ENCODE measurements at places on chromosomes 7 and 10.
A peak's percentile ranks its signal among the peaks of the same experiment; 100 is the strongest.

GRCh38 chr10:1515780-1516491 lies 221.4 kb downstream of the ADARB2 start:
- no peak for DNase-seq

DNA sequence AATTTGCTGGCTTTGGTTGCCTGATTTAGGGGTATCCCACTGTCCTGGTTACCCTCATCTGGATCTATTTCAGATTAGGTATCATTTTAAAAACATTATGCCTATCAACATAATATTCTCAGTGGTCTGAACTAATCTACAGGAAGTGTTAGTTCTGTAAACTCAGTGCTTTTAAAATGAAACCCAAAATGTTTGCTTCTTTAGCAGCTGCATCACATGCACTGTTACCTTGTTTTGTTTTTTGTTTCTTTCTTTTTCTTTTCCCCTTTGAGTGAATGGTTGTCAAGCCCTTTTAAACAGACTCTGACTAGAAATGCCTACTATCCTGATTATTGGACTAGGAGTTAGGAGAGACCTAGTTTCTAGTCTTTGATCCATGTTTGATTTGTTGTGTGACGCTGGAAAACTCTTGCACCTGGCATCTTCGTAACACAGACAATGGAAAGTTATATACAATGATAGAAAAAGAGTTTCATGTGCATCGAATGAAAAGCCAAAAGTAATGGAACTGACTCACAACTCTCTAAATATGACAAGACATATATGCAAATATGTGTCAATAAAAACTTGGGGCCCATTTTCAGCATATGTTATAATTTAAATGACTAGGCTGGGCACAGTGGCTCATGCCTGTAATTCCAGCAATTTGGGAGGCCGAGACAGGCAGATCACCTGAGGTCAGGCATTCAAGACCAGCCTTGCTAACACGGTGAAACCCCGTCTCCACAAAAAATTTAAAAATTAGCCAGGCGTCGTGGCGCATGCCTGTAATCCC lies 52.3 kb upstream of the STRIP2 start:
- DNase-seq: no peak

GRCh38 chr10:69468751-69469089 lies 17.5 kb downstream of the TSPAN15 start:
- no peak for DNase-seq

GRCh38 chr7:102095321-102096011 lies 191.2 kb upstream of the SH2B2 start:
- DNase-seq: no peak

GRCh38 chr7:148664324-148664723 lies 34.4 kb upstream of the CUL1 start:
- DNase-seq: no peak

- DNase-seq: no peak
These were observed 398.0 kb downstream of the NXPH1 start for GRCh38 chr7:8831376-8831775.

- no peak for DNase-seq
These were observed 299.2 kb upstream of the ZMIZ1 start for GRCh38 chr10:78769526-78769925.

DNA sequence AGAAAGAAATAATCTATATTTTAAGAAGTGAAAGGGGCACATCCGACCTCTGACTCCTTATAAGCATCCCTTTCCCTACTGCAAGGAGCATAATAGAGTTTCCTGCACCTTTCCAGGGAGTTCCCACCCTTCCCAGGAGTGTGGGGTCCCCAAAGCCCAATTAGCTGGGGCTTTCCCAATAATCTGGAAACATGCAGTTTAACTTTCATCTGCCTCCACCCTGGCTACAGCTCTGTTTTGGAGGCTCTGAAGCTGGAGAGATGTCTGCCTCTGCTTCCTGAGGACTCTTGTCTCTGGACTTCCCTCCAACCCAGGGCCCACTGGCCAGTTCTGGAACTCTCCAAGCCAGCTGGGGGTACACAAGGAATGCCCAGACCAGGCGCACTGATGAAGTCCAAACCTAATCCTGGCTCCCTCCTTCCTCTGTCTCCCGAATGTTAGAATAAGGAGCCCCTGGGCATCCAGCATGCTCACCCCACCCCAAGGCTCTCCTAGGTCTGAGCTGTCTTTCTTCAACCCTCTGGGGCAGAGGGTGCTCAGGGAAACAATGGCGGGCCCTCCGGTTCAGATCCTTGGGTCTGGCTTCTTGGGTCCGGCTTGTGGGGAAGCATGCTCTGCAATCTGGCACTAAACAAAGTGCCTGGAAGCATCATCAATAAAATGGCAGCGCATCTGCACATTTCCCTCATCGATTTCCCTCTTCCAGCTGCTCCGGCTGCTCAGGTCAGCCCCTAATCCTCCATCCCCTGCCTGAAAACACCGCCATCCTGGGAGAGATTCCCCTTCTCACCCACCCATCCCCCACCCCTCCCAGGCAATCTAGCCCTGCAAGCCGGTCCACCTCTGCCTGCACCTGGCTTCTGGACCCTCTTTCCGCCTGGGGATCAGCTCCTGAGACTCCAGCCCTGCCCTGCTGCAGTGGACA lies 13.3 kb downstream of the HOXA4 start:
- DNase-seq: no peak

DNA sequence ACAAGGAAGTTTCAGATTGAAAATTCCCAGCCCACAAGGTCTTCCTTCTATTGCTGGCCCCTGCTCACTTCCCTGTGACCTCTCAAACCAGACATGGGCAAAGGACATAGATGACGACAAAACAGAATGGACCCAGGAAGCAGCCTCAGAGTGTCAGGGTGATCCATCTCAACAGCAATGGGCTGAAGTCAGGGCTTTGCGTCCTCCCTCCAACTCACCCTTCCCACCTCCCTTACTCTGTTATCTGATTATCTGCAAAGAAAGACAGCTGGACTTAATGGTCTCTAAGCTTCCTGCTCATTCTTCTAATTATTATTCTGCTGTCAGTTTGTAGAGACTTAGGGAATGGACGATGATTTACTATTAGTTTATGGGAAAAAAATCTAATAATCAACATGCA lies 115.9 kb downstream of the PIP4K2A start:
- no peak for DNase-seq

DNA sequence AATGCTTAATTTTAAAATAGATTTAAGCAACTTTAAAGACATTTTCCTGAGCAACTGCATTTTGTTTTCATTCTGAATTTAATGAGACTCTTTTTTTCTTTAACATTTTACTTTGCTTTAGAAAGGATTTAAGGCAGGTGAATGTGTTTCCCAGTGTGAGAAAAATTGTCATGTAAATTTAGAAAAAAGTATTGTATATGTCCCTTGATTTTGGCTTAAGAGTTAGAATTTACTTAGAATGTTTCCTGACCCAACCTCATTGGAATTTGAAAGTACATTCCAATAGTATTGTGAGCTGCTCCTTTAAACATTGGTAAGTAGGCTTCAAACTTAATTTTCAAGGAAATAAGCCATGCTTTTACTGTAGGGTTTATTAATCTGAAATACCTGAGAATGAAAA lies 110.2 kb downstream of the PTEN start:
- no peak for DNase-seq

DNA sequence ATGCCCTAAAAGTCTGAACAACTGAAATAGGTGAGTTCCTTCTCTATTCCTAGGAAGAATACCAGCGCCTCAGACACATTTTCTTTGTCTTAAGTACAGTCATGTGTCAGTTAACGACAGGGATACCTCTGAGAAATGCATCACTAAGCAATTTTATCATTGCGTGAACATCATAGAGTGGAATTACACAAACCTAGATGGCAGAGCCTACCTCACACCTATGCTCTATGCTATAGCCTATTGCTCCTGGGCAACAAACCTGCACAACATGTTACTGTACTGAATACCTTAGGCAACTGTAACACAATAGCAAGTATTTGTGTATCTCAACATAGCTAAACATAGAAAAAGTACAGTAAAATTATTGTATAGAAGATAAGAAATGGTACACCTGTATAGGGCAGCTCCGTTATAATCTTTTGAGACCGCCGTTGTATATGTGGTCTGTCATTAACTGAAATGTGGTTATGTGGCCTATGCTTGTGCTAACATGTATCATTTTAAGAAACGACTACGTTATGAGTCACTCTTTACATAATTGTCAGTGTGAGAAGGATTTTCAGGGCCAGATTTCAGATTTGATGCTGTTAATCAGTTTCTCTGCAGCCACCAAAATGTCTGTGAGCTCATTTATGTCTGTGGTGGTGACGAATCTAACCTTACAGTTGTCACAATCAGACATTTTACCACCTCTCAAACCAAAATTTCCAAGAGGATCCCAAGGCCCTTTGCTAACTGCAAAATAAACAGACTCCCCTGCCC lies 66.1 kb upstream of the STK17A start:
- DNase-seq: no peak

- DNase-seq: peak; percentile 10
These were observed 1.8 kb downstream of the NPS start for GRCh38 chr10:127550861-127551260.

DNA sequence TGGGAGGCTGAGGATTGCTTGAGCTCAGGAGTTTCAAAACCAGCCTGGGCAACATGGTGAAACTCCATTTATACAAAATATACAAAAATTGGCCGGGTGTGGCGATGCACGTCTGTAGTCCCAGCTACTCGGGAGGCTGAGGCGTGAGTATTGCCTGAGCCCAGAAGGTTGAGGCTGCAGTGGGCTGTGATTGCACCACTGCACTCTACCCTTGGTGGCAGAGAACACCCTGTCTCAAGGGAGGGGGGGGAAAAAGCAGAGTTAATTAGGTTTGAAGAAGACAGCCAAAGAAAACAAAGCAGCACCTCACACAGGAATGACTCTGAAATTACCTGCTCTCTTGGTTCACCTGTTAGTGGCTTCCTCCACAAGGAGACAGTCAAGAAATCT lies 110.0 kb downstream of the EEPD1 start:
- DNase-seq: no peak

DNA sequence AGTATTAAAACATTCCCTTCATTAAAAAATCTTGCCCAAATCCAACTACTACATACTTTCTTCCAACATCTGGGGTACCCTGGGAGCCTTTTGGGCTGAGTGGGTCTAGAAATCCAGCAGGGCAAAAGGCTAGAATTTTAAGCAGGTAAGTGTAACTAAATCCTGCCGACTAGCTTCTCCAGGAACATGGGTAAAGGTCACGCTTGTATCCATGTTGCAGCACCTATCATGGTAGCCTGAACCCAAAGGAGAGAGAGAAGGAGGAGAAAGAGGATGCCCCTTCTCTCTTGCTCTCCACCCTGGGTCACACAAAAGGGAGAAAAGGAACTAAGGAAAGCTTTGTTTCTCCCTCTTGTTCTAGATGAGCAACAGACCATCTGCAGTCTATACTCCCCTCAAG lies 53.3 kb downstream of the ZNF680 start:
- no peak for DNase-seq

- no peak for DNase-seq
These were observed 51.5 kb downstream of the UNCX start for GRCh38 chr7:1283941-1284742.
